Skin of body (tissue), 3 donors: ENCODE measurements at places on chromosomes 5 and 9. TPM values are rescaled to one million over a fixed set of nuclear protein-coding genes. Genes with fewer than 3 reads are reported as not detected.

GRCh38 chr5:98664736-98665135 lies 108.7 kb upstream of the RGMB start:
- no peak for DNase-seq

GRCh38 chr5:41686767-41687166 lies 176.4 kb upstream of the PLCXD3 start:
- no peak for DNase-seq

DNA sequence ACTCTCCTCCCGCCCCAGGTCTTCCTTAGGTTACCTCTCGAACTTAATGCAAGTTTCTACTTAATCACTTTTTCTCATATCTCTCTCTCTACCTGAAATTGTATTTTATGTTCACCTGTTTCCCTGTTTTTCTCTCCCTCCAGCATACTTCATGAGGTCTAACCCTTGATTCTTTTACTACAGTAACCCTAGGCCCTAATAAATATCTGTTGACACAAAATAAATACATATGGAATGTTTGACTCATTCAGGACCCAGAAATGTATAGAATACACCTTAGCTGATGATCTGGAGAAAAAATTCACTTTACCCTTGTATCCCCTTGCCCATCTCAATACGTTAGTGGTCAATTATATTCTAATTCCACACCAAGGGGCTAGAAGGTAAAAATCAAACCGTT lies 250.9 kb upstream of the PTGER4 start:
- no peak for DNase-seq

GRCh38 chr5:117411701-117412100 lies 837.1 kb upstream of the SEMA6A start:
- DNase-seq: no peak

DNA sequence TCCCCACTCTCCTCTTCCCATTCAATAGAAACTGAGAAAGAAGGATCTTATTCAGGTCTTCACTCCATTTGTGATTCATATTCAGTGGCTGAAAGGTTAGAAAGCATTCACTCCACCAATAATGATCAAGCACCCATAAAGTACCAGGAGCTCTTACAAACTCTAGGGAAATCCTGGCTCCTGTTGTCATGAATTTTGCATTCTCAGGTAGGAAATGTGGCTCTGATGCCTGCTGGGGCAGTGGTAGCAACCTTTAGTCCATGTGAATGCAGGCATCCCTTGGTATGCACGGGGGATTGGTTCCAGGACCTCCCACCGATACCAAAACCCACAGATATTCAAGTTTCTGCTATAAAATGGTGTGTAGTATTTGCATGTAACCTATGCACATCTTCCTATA lies 3.6 kb upstream of the RORB start:
- DNase-seq: no peak

DNA sequence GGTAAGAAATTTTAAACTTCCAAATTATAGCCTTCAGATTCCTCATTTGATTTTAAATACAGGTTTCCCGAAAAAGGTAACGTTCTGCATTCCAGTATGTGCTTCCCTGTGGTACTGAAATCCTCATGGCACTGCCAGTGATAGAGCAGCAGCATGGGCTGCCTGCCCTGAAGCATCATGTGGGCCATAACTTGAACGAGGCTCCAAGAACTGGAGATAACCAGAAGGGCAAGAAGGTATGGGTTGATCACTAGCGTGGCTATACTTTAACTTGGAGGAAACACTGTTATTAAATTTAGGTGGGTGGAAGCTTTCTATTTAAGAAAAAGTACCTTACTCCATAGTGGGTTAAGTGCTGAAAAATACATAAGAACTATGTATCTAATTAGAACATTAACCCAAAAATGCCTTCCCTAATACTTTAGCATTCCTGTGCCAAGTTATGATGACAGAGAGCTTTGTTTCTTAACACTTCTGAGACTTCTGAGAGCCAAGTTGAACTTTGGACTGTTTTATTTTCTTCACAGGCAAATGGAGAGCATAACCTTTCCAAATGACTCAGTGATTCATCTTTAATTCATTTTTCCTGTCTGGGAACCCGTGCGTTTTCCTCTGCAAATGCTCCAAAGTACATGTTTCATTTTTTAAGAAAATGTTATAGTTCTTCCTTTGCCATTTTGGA lies 191.5 kb upstream of the GNA14 start:
- DNase-seq: no peak

DNA sequence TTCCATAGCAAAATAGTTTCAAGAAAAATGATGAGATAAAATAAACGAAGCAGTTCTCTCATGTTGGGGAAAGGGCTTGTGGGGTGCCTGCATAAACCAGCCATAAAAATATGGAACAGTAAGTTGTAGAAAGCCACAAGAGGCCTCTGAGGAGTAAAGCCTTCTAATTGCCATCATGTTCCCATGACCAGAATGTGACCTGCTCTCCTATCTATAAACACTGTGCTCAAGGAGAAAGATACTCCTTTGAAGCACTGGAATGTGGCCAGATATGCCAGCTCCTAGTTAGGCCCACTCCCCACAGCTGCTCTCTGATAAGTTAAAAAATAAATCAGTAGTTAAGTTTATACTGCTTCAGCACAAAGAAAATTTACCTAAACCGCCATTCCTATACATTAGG lies 65.8 kb downstream of the SETX start:
- DNase-seq: no peak

GRCh38 chr5:123371575-123372179 lies 51.5 kb downstream of the CEP120 start:
- DNase-seq: no peak

DNA sequence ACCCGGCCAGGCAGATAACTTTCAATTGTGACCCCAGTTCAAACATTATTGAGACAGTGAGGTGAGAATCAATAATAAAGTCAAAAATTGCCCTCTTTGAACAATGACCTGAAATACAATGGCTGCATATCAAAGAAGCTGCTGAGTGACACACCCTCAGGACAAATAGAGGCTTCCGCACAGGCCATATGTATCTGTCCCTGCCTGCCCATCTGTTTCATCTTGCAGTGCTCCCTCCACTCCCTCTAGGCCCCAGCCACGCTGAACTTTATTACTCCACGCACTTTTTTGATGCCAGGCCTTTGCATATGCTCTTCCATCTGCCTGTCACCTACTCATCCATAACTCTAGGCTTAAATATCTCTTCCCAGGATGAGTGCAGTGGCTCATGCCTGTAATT lies 15.9 kb upstream of the PFDN1 start:
- DNase-seq: no peak

Gene GNPDA1
- 20.6 TPM for total RNA-seq

Gene COL27A1
- 31.1 TPM for total RNA-seq

Gene INSL6
- total RNA-seq: not detected
